ENCODE measurements at places on chromosomes 2 and 18.

GRCh38 chr2:233882353-233882752, 14.2 kb upstream of the MSL3B start:
- DNase-seq, result no peak

GRCh38 chr18:2994603-2995432, 18.1 kb downstream of the LPIN2 start:
- DNase-seq, result no peak

DNA sequence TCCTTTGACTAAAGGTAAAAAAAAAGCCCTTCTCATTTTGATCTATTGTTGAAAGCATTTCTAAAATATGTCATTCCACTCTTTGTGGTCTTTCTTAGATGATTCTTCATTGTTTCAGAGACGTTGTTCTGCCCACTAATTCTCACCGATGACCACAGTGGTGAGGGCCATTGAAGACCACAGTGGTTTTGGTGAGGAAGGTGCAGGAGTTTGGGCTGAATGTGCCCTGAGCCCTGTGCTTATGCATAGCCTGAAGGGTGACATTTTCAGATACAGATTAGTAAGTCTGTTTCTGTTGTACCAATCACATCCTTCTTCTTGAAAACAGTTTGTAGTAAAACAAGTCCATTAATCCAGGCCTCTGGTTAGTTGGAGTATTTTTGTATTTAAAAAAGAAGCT, 251.3 kb upstream of the ATP5MC3 start:
- DNase-seq, result no peak

DNA sequence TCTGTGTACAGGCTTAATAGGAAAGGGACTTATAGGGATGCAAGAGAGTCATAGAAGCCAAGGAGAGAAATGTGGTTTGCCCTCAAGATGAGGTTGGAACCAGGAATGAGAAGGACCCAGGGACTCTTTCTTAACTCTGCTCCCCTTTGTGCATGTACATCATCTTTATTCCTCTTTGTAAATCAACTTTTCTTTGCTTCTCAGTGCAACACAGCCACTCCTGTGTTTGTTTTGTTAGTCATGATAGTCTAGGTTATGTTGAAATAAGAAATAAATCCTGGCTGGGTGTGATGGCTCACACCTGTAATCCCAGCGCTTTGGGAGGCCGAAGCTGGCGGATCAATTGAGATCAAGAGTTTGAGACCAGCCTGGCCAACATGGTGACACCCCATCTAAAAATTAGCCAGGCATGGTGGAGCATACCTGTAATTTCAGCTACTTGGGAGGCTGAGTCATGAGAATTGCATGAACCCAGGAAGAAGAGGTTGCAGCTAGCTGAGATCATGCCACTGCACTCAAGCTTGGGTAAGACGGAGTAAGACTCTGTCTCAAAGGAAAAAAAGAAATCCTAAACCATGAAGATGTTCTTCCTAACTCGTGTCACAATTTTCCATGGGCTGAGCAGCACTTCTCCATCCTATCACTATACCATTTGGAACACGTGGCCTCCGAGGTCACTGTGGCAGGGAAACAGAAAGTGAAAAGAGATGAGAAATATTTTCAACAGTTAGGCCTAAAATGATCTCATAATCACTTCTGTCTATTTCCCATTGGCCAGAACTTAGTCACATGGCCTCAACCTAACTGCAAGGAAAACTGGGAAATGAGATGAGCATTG, 73.0 kb upstream of the TMEM17 start:
- DNase-seq, result no peak

GRCh38 chr2:237479747-237480146, 7.3 kb upstream of the MLPH start:
- DNase-seq, result peak; percentile 1

DNA sequence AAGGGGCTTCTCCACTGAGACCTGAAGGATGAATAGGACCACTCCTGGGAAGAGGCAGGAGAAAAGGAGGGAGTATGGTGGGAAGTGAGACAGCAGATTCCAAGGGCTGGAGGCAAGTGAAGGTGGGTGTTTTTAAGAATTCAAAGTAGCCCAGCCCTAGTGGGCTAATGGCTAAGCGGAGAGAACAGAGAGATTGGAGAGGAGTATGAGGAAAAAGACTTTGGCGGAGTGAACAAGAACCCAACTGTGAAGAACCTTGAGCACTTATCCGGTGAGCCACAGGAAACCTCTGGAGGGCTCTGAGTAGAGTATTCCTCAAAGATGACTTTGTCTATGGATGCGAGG, 142.6 kb downstream of the COPS8 start:
- no peak for DNase-seq

DNA sequence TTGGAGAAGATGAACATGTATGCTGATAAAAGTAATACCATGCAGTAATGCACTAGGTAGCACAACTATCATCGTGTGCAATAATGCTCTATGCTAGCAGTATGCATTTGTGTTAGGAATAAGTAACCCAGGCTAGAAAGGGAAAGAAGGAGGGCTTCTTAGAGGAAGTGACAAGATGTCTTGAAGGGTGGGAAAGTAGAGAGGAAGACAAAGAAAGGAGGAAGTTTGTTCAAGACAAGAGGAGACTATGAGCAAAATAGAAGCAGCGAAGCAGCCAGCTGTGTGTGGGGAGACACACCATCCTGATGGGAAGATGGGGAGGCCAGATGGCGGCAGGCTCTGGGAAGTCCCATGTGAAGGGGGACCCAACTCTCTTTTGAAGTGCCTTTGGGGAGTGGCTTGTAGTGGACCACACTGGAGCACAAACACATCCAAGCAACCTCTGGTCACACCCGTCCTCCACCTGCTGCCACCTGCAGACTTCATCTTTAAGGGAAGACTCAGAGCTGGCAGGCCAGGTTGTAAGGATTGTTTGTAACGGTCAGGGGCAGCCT, 39.9 kb upstream of the INHBB start:
- DNase-seq, result no peak

DNA sequence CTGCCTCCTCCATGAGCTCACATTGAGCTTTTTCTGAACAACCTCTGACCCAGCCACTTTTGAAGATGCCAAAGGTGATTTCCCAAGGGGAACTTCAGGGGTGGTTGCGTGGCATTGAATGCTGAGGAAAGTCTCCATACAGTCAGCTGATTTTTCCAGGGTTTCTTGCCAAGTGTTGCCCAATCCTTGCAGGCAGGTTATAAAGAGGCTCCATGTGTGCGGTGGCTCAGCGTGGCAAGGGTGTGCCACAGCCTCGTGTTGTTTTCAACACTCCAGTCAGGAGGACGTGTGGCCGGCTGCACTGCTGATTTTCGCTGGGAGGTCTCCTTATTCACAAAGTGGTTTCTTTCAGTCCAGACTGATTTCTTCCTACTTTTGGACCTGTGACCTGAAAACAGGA, 81.4 kb upstream of the GATA6 start:
- no peak for DNase-seq

DNA sequence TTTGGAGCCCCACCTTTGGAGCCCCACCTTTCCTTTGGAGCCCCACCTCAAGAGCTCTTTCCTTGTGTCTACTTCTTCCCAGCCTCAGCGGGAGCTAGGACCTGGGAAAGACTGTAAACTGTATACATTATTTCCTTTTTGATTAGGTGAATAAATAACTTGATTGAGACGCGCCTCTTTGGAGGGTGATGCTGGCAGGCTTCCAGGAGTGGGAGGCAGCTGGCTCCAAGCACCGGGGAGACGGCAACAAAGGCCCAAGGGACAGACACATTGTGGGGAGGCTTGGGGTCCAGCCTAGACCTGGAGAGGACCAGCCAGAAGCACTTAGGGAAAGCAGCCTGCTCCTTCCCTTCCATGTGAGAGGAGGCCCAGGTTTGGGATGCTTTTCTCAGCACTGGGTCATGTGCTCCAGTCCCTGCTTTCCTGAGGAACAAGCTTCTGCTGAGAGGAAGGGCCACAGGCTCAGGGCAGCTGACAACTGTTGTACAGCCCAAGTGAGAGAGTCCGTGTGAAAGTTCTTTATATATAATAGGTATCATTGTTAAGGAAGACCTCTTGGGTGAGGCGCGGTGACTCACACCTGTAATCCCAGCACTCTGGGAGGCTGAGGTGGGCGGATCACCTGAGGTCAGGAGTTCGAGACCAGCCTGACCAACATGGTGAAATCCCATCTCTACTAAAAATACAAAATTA, 297.2 kb upstream of the SLC14A2 start:
- peak; percentile 15 for DNase-seq

DNA sequence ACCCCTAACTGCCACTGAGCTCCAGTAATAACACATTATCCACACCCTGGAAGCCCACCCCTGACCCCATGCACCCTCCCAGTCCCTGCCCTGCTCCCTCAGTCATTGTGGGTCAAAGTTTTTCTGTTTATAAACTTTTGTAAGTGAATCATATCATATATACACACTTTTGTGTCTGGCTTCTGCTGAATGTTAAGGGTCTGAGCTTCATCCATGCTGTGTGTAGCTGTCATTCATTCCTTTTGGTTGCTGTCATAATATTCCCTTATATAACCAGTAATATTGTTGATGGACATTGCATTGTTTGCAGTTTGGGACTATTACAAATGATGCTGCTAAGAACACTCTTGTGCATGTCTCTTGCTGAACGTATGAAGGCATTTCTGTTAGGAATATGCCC, 14.5 kb downstream of the CNNM4 start:
- DNase-seq, result no peak
